Kidney (tissue), 22 donors: ENCODE measurements at places on chromosomes 11 and 22.
A peak's percentile ranks its signal among the peaks of the same experiment; 100 is the strongest.

- DNase-seq: no peak
Observed at GRCh38 chr22:24775769-24776492, 1.4 kb upstream of the PIWIL3 start.

DNA sequence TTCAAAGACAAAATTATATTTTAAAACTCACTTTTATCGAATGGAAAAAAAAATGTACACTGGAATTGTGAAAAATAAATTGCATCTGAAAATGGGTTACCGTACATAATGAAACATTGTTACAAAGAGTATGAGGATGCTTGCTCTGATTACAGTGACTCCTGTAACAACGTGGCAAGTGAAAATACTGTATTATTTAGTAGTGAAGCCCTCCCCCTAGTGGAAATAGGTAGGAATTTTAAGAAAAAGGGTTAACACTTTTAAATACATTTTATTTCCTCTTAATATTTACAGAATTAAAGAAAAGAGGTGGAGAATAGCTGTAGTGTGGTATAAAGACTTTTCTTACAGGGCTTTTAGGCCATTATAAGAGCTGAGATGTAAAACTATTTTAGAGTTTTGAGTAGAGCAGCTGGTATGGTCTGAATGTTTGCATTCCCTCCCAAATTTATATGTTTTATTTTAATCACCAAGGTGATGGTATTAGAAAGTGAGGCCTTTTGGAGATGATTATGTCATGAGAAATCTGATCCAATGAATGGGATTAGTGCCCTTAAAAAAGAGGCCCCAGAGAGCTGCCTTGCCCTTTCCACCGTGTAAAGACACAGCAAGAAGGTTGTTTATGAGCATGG lies 25.2 kb downstream of the FAM76B start:
- no peak for DNase-seq

DNA sequence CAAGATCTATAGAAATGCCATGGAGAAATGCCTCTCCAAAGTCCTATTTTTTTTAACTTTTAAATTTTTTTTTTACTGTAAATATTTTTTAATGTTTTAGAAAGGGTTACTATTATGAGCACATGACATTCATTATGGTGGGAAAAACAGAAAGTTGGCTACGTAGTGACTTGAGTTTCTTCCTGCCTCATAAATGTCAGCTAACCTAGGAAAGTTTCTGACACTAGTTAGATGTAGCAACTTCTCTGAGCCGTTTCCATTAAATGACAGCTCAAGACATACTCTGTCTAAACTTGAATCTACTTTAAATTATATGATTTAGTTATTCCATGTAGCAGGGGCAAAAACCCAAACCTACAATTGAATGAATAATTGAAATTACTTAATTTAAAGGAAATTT lies 18.4 kb upstream of the CTSC start:
- DNase-seq: no peak

GRCh38 chr11:37371346-37371970 lies 773.4 kb upstream of the RAG2 start:
- no peak for DNase-seq

DNA sequence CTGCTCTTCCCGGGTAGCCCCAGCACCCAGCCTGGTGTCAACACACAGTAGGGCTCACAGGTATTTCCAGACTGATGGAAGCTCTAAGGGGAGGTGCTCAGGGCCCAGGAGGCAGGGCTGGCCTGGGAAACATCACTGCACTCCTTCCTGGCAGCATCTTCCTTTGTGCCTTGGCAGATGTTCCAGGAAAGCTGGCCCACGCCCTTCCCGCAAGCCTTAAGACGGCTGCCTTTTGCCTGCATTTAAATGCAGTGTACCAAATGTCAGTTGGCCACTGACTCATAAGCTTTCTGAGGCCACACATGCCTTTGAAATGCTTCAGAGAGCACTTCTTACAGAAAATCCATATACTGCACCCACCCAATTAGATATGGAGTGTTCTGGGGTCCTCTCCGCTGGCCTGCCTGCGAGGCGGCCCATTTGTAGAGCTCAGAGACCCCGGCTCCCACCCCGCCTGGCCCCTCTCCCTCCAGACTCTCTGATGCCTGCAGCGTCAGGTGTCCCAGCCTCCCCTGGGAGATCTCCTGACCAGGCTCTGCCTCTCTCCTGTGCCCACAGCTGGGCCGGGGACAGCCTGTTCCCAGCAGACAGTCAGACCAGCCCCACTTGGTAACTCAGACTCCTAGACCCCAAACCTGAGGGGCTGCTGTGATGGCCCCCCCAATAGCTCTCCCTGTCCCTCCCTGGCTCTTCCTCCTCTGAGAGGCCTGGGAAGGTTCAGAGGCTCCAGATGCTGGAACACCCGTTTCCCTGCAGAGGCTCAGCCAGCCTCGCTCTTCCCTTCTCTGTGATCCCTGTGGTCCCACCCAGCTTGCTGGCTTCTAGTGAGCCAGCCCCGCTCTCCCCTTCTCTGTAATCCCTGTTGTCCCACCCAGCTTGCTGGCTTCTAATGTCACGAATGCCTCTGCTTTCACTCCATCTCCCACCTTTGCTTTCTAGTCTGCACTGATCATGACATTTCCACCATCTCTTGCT lies 47.6 kb upstream of the THY1 start:
- no peak for DNase-seq

DNA sequence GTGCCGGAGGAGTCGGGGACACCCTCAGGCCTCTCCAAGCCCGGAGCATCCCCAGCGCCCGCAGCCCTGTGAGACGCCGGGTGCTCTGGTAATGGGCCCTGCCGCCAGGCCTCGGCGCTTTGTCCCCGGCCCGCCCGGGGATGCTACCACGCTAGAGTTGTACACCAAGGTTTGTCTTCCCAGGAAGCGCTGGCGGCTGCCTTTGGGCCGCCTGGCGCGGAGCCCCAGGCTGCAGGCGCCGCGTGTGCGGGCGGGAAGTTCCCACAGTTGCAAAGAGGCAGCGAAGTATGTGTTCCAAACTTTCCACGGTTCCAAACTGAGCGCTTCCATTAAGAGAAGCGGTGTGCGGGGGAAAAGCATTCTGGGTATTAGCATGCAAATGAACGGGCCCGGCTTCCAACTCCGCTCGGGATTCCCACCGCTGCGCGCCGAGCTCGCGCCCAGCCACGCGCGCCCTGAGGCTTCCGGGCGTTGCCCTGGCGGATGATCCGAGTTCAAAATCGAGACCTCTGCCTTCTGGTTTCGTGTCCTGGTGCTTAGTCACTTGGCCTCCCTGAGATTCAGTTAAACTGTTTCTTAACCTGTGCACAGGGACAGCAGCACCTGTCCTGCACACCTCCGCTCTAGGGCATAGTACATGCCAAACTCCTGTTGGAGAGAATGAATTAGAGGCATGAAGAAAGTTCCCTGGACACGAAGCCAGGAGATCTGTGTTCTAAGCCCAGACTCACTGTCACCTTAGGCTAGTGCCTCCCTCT lies 1.3 kb upstream of the PATZ1 start:
- DNase-seq: peak; percentile 88

GRCh38 chr11:69804769-69805508 lies 14.3 kb downstream of the FGF3 start:
- DNase-seq: no peak

- DNase-seq: no peak
Observed at GRCh38 chr22:25362883-25363240, 143.4 kb downstream of the CRYBB2 start.

DNA sequence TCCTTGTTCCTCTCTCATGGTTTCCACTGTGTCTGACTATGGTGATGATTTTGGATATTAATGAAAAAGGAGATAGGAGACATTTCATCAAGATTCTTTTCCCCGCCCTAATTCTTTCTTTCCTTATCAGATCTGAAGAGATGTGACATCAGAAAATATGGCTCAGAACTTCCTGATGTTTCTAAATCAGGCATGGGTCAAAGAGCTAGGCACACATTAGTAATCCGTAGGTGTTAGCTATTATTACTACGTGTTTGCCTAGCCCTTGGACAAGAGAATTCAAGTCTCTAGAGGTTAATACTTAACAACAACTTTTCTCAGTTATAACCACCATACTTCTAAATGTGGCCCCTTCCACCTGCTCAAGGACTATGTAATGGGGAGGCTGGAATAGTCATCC lies 5.8 kb downstream of the JOSD1 start:
- no peak for DNase-seq

DNA sequence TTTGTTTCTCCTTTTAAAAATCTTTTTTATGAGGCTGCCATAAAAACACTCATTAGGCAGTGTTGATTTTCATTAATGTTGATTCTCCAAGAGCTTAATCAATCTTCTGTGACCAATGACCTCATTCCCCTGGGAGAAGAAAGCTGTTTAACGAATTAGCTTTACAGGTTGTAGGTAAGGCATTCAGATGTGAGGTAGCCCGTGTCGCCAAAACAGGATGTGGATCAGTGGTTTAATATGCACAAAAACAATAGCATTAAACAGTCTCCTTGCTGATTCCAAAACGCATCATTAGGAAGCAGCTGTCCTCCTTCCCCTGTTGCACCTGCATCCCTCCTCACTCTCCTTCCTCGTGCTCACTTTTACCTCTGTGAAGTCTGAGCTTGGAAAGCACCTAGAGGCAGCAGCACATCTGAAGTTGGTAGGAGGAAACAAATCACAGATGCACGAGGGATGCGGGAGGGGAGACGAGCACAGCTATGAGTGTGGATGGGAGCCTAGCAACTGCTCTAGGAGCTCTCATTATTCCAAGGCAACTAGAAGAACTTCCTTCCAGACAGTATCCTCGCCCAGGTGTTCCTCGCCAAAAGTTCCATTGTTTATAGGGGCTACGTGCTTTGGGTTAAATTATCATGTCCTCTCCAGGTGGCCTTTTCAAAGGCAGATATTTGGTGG lies 179.4 kb upstream of the SNX19 start:
- peak; percentile 58 for DNase-seq

- DNase-seq: no peak
Observed at GRCh38 chr11:133522344-133522743, 10.0 kb downstream of the OPCML start.

DNA sequence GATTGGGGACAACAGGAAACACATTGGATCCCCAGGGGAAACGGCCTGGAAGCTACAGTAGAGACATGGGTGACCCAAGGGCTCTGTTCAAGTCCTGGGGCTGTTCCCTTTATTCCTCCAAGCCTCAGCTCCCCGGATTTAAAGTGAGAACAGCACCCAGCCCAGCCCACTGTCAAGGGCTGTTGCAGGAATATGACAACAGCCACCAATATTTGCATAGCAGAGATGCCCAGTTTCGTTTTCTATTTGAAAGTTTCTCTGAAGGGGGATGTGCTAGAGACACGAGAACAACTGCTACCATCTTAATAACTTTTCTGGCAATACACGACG lies 81.1 kb upstream of the WNT7B start:
- DNase-seq: no peak

DNA sequence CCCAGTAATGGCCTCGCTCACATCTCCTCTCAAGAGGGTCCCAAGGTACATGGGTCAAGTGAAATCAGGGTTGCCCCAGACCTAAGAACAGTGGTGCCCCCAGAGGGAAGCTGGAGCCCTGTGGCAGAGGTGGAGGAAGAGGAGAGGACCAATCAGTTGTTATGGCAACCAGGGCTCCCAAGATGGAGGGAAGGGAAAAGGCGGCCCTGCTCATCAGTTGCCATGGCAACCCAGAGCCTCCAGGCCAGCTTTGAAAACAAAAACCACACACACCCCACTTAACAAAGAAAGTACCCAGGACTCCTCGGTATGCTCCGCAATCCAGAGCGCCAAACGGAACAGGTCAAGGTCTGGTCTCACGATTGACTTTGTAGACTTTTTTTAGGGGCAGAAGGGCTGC lies 53.5 kb upstream of the SLC35C1 start:
- no peak for DNase-seq

DNA sequence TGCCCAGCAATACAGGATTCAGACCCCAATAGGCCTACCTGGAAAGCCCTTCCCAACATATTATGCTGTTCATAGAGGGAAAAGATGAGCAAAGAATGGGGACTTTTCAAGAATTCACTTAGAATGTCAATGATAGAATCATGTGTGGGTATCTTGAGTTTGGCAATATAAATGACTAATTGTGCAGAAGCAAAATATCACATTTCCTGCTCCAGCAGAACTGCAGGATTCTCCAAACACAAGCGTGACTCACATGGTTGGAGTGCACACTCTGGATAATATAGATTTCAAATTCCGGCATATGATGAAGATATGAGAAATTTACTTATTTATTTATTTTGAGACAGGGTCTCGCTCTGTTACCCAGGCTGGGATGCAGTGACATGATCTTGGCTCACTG lies 12.5 kb upstream of the APOL5 start:
- DNase-seq: no peak

- DNase-seq: no peak
Observed at GRCh38 chr22:20957683-20958431, 9.2 kb upstream of the AIFM3 start.

GRCh38 chr11:126406368-126406767 lies 50.9 kb downstream of the ST3GAL4 start:
- no peak for DNase-seq

GRCh38 chr22:18954990-18955571 lies 19.0 kb upstream of the PRODH start:
- no peak for DNase-seq

GRCh38 chr22:26170795-26171580 lies 1.7 kb downstream of the SEZ6L start:
- peak; percentile 68 for DNase-seq

DNA sequence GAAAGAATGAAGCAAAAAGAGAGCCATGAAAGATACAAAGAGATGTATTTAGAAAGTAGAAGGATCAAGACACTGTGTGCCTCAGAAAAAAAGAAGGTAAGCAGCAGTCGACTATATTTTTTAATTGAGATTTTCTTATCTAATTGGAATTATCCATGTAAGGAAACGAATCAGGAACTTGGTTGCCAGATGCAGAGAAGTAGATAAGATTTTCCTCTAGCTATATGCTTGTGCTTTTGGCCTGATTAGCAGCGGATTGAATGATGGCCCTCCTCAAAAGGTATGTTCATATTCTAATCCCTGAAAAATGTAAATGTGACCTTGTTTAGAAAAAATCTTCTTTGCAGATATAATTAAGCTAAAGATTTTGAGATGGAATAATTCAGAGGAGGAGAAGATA lies 43.9 kb upstream of the CARD18 start:
- DNase-seq: no peak

GRCh38 chr11:115420505-115420904 lies 83.7 kb downstream of the CADM1 start:
- no peak for DNase-seq

GRCh38 chr22:20212754-20213699 lies 55.1 kb downstream of the RTN4R start:
- no peak for DNase-seq

GRCh38 chr11:103051151-103051801 lies 40.7 kb downstream of the DCUN1D5 start:
- DNase-seq: no peak

GRCh38 chr22:23216461-23217170 lies 36.3 kb downstream of the BCR start:
- no peak for DNase-seq
